ENCODE measurements at places on chromosomes 3 and 15. TPM values are rescaled to one million over a fixed set of nuclear protein-coding genes. Genes with fewer than 3 reads are reported as not detected.

The LRRIQ4 gene
- total RNA-seq: not detected

The SKIL gene
- 44.2 TPM for total RNA-seq

The WDR72 gene
- total RNA-seq: not detected

The CPLX3 gene
- 0.19 TPM for total RNA-seq

The SRPRB gene
- 28.0 TPM for total RNA-seq

The RNU5B-1 gene
- 34.0 TPM for total RNA-seq

The SPTBN5 gene
- 0.22 TPM for total RNA-seq

The FAM227B gene
- total RNA-seq: 11.9 TPM

The NDN gene
- total RNA-seq: 10.5 TPM

The IL5RA gene
- 0.19 TPM for total RNA-seq

The SNRPA1 gene
- 20.6 TPM for total RNA-seq

The NR1I2 gene
- not detected for total RNA-seq

The ACKR2 gene
- 1.1 TPM for total RNA-seq

Measured in psoas muscle (tissue), 8 donors.